ENCODE measurements at places on chromosomes 1 and 21. TPM values are rescaled to one million over a fixed set of nuclear protein-coding genes. Genes with fewer than 3 reads are reported as not detected.

DCST1 gene
- total RNA-seq: not detected

KCNJ15 gene
- 0.07 TPM for total RNA-seq

CYP2J2 gene
- 0.06 TPM for total RNA-seq

MIXL1 gene
- not detected for total RNA-seq

OR2T33 gene
- total RNA-seq: not detected

OR10Z1 gene
- not detected for total RNA-seq

CDA gene
- 42.4 TPM for total RNA-seq

PROX1 gene
- total RNA-seq: 0.14 TPM

LPAR3 gene
- total RNA-seq: 0.35 TPM

FHL3 gene
- total RNA-seq: 9.2 TPM

RNF223 gene
- total RNA-seq: 0.62 TPM
